ENCODE measurements at places on chromosomes 2 and 18. TPM values are rescaled to one million over a fixed set of nuclear protein-coding genes. Genes with fewer than 3 reads are reported as not detected.
A peak's percentile ranks its signal among the peaks of the same experiment; 100 is the strongest.

DNA sequence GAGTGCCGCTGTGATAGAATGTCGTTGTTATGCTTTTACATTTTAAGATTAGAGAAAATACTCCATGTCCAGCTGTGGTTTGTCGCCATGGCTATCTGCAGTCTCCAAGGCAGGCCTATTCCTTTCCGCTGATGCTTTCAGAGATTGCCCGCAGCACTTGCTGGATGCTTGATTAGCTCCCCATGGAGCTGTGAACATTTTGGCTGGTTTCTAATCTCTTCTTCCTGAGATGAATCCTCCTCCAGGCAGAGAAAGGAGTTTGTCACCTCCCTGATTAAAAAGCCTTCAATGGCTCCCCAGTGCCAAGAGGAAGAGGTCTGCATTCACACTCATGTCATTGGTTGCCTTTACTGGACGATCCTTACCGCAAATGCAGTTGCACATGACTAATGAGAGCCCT lies 32.6 kb upstream of the LPIN1 start:
- H3K36me3 ChIP-seq = no peaks in the 10 kb centered on the region
- no peaks in the 10 kb centered on the region for H3K4me1 ChIP-seq
- no peak overlapping the region for H3K27ac ChIP-seq
- no peaks in the 10 kb centered on the region for H3K27me3 ChIP-seq
- H3K4me3 ChIP-seq = no peak overlapping the region
- DNase-seq = no peak

GRCh38 chr2:227238238-227239237 lies 74.1 kb downstream of the COL4A3 start:
- no peak overlapping the region for H3K27ac ChIP-seq
- peaks cover 8% of the 10 kb centered on the region for H3K4me1 ChIP-seq
- H3K27me3 ChIP-seq = no peaks in the 10 kb centered on the region
- H3K36me3 ChIP-seq = no peaks in the 10 kb centered on the region

DNA sequence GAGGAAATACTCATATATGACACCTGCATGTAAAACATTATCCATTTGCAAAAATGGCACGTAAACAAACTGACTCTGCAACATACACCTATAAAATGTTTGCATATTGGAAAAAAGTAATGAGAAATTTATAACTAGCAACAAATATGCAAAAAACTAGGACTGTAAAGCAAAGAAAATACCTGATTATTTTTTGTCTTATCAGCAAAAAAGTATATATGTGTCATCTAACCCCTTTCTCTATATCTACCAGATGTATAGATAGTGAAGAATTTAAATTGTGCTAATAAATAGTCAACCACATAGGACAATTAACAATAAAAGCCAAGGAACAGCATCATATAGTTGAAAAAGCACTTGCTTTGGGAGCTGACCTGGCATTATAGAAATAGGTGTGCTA lies 543.8 kb downstream of the LRP1B start:
- H3K27ac ChIP-seq = no peak overlapping the region
- no peaks in the 10 kb centered on the region for H3K27me3 ChIP-seq
- DNase-seq = no peak
- peaks cover 3% of the 10 kb centered on the region for H3K4me1 ChIP-seq
- H3K36me3 ChIP-seq = peaks cover 2% of the 10 kb centered on the region
- H3K4me3 ChIP-seq = no peak overlapping the region

DNA sequence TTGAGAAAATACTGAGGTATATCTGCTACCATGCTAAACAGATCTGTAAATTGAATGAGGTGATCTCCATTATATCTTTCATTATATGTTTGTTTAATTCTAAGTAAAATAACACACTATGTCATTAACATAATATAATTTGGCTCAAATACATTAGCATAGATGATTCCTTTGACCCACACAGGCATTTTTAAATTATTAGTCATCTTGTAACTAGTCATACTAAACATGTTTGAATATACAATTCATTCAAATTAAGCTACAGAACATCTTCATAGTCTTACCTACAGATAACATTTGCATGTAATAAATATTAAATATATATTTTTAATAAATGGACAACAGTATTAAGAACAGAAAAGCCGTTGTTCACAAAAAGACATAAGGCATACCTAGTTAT lies 52.7 kb upstream of the KYNU start:
- no peak overlapping the region for H3K4me3 ChIP-seq
- no peaks in the 10 kb centered on the region for H3K4me1 ChIP-seq
- no peaks in the 10 kb centered on the region for H3K36me3 ChIP-seq
- H3K27me3 ChIP-seq = no peaks in the 10 kb centered on the region
- DNase-seq = no peak

Gene KCNG2
- total RNA-seq = 0.15 TPM

Gene EGR4
- 1.2 TPM for total RNA-seq

DNA sequence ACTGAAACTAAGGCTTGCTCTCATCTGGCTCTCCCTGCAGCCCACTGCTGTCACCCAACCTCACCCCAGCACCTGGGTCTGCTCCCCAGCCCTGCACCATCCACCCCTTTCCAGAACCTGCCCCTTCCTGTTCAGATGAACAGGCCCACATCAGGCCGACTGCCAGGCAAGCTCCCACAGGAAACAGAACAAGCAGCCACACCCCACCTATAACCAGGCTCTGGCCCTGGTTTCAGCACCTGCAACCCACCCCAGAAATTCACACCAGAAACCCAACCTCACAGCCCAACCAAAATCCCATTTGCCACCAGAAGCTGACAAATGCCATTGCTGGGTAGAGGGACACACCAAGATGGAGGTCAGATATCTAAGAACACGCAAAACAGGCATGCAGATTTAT lies 159.2 kb upstream of the ID2 start:
- H3K4me1 ChIP-seq = peaks cover 6% of the 10 kb centered on the region
- H3K27ac ChIP-seq = no peak overlapping the region
- H3K36me3 ChIP-seq = no peaks in the 10 kb centered on the region
- DNase-seq = no peak
- H3K27me3 ChIP-seq = no peaks in the 10 kb centered on the region

GRCh38 chr2:181680937-181681811 lies 857 bp upstream of the NEUROD1 start:
- peak overlapping the region; percentile 85 for H3K4me3 ChIP-seq
- H3K36me3 ChIP-seq = no peaks in the 10 kb centered on the region
- H3K27me3 ChIP-seq = peaks cover 71% of the 10 kb centered on the region
- DNase-seq = peak; percentile 52
- peaks cover 6% of the 10 kb centered on the region for H3K4me1 ChIP-seq

Gene EFEMP1
- total RNA-seq = 3.5 TPM

GRCh38 chr2:71796174-71796593 lies 342.8 kb downstream of the DYSF start:
- H3K4me3 ChIP-seq = no peak overlapping the region
- H3K36me3 ChIP-seq = no peaks in the 10 kb centered on the region
- no peak for DNase-seq
- no peak overlapping the region for H3K27ac ChIP-seq
- no peaks in the 10 kb centered on the region for H3K27me3 ChIP-seq
- H3K4me1 ChIP-seq = no peaks in the 10 kb centered on the region

DNA sequence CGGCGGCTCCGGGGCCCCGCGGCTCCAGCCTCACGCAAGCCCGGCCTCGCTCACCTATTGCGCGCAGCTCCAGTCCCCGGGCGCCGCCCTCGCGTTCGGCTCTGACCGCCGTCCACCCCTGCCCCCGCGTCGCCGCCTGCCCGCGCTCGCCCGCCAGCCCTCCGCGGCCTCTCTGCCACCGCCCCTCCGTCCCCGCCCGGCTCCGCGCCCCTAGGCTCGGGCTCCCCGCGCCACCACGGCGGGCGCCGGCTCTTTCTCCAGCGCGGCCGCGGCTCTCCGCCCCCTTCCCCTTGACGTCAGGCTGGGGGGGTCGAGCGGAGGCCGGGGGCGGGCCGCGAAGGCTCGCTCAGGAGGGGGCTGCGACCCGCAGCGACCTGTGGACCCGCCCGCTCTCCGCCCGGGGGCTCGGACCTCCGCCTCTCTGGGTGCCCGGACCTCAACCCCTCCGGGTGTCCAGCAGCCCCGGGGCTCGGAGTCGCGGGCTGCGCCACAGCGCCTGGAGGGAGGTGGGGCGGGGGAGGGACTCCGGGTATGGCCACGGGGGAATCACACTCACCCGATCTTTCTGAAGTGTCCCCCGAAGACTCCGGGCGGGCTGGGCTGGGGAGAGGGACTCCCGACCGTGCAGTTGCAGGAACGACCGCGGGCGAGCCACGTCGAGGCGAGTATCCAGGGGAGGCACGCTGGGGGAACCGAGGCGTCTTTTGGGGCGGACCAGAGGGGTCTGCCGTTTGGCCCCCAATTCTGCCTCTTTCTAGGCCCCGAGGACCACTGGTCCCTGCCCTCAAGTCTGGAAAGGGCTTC lies at the start of gene SEMA4C:
SEMA4C (minus strand) TSS at position 259 of the 804 bp plus-strand sequence. CDS start 2,194 bp downstream, outside the sequence.
- H3K4me1 ChIP-seq = peaks cover 3% of the 10 kb centered on the region
- H3K4me3 ChIP-seq = peak within 1 kb of the TSS; percentile 85
- H3K36me3 ChIP-seq = peaks cover 21% of the 10 kb centered on the region
- no peak for DNase-seq
- no peaks in the 10 kb centered on the region for H3K27me3 ChIP-seq

GRCh38 chr2:60347781-60348180 lies 205.7 kb downstream of the BCL11A start:
- no peak overlapping the region for H3K27ac ChIP-seq
- DNase-seq = no peak
- no peaks in the 10 kb centered on the region for H3K4me1 ChIP-seq
- H3K27me3 ChIP-seq = no peaks in the 10 kb centered on the region
- no peak overlapping the region for H3K4me3 ChIP-seq
- no peaks in the 10 kb centered on the region for H3K36me3 ChIP-seq

Gene KLHL29
- 2.1 TPM for total RNA-seq

DNA sequence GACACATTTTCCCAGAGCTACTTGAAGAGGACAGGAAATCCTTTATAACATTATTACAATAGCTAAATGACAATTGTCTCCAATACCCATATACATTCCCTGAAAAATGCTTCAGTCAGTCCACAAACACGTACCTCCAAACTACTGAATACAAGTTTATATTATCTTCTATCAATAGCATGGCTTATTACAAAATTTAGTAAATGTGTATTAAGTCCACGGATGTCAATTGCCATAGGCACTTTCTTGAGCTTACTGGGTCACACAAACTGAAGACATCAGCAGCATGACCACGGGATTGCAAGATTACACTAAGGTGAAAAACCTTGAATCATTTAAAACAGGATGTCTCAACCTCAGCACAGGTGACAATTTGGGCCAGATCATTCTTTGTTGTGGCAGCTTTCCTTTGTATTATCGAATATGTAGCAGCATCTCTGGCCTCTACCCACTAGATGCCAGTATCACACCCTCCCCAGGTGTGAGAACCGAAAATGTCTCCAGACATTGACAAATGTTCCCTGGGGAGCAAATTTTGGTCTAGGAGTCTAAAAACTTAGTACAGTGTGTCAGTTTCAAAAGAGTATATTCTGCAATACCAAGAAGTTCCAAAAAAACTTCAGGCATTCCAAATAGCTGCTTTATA lies 1.4 kb downstream of the MBD2 start:
- no peaks in the 10 kb centered on the region for H3K27me3 ChIP-seq
- H3K4me1 ChIP-seq = no peaks in the 10 kb centered on the region
- H3K4me3 ChIP-seq = peak overlapping the region; percentile 92
- H3K27ac ChIP-seq = no peak overlapping the region
- peaks cover 4% of the 10 kb centered on the region for H3K36me3 ChIP-seq

DNA sequence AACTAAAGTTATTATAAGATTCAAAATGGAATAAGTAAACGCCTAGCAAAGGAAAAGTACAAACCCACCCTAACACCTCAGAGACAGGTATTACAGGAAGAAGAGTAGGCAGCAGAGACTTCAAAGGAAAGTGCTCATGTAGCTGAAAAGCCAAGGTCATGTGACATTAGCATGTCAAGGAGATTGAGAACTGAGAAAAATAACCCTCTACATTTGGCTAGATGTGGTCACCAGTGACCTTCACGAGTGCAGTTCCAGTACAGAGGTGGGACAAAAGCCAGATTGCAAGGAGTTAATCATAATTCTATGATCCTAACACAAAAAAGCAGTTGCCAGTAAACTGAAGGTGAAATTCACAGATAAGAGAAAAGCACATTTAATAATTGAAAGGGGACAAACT lies 252.7 kb downstream of the ZEB2 start:
- no peak overlapping the region for H3K27ac ChIP-seq
- peaks cover 3% of the 10 kb centered on the region for H3K36me3 ChIP-seq
- no peak for DNase-seq
- H3K4me3 ChIP-seq = no peak overlapping the region
- H3K4me1 ChIP-seq = peaks cover 5% of the 10 kb centered on the region
- no peaks in the 10 kb centered on the region for H3K27me3 ChIP-seq

DNA sequence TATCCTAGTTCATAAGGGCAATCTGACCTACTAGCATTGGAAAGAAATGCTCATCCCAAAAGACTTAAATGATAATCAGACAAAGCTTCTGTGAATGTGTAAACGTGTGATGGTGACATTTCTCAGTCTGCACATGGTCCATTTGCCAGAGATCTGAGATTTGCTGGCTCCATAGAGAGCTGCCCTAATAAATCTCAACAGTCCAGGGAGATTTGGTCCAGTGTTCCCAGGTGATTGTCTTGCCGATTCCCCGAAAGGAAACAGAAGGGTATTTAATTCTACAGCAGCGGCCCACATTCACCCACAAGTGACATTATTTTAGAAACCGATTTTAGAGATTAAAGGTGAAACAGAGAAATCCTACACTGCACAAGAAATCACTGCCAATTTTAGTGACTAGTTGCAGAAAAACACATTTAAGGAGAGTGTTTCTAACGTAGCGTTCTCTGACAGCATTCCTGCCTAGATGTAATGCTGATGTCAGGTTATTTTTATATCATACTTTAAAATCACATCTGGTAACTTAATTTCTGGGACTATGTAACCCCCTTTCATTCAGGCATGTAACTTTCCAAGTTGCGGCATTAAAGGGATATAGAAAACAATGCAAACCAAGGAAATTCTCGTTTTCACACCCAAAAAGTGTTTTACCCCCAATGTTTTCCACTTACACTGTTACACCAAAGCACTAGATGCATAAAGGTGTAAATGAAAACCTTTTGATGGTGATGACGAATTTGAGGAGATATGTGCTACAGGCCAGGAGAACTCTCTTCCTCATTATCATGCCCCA lies 231.9 kb upstream of the FN1 start:
- H3K27me3 ChIP-seq = no peaks in the 10 kb centered on the region
- DNase-seq = no peak
- no peak overlapping the region for H3K27ac ChIP-seq
- H3K36me3 ChIP-seq = no peaks in the 10 kb centered on the region
- H3K4me3 ChIP-seq = no peak overlapping the region

Gene HOXD8
- not detected for total RNA-seq

DNA sequence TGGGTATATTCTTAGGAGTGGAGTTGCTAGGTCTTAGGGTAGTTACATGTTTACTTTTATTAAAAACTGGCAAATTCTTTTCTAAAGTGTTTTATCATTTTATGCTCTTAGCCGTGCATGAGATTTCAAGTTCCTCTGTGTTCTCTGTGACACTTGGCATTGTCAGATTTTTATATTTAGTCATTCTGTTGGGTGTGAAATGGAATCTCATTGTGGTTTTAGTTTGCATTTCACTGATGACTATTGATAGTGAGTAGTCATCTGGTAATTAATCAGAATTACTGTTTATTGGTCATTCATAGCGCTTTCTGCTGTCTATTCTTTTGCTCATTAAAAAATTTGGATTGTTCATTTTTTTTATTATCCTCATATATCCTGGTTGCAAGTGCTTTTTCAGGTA lies 34.1 kb downstream of the RAB3GAP1 start:
- H3K4me3 ChIP-seq = no peak overlapping the region
- H3K36me3 ChIP-seq = peaks cover 20% of the 10 kb centered on the region
- DNase-seq = no peak
- H3K27ac ChIP-seq = no peak overlapping the region
